ENCODE measurements at places on chromosomes 16 and 17. TPM values are rescaled to one million over a fixed set of nuclear protein-coding genes. Genes with fewer than 3 reads are reported as not detected.

CLEC16A gene
- 19.9 TPM for total RNA-seq

CES5A gene
- total RNA-seq: not detected

KRT32 gene
- total RNA-seq: not detected

CA7 gene
- total RNA-seq: not detected

EVPL gene
- total RNA-seq: 12.5 TPM

TMC5 gene
- total RNA-seq: 0.32 TPM

SLC12A3 gene
- 0.16 TPM for total RNA-seq

NACA2 gene
- total RNA-seq: not detected

SLC13A2 gene
- not detected for total RNA-seq

DNA sequence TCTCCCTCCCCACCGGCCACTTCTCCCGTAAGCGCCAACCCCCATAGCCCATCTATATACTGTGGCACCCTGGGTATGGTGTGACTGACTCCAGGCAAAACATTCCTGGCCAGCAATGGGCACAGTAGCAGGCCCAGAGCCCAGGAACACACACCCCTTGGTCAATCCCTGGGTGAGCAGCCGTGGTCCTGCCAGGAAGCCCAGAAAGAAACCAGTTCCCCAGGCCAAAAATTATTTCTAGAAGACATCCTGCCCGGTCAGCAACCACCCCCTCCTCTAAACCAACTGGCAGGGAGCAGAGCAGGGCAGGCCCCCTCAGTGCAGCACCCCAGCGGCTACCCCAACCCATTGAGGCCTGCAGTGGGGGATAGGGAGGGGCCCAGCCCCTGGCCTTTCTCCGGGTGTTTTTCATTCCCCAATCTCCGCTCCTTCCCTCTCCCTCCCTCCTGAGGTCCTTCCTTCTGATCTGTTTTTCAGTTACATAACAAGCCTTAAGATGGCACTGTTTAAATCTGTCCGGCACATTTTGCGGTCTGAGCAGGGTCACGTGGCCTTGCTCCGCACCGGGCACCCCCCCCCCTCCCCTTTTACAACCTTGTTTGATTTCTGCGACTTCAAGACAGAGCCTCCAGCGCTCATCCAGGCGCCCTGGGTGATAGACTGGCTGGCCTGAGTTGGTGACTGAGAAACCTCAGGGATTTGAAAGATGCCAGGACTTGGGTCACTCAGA, 2.0 kb downstream of the NPTX1 start:
- no peak for DNase-seq

DNA sequence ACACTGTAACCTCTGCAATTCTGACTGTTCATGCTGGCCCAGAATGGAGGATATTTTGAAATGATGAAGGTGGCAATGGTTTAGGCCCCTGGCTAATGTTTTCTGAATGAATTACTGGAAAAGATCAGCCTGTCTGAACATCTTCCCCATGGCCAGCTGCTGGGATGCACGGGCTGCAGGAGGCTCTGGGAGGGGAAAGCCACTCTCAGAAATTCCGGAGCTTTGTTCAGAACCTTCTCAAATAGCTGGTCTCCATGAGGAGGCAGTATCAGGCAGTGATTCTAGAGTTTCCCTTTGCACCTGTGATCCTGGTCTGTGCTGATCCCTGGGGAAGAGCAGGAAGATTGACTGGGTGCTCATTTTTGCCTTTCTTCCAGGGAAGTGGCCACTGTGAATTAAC, 5.0 kb downstream of the SLC6A2 start:
- no peak for DNase-seq

DNA sequence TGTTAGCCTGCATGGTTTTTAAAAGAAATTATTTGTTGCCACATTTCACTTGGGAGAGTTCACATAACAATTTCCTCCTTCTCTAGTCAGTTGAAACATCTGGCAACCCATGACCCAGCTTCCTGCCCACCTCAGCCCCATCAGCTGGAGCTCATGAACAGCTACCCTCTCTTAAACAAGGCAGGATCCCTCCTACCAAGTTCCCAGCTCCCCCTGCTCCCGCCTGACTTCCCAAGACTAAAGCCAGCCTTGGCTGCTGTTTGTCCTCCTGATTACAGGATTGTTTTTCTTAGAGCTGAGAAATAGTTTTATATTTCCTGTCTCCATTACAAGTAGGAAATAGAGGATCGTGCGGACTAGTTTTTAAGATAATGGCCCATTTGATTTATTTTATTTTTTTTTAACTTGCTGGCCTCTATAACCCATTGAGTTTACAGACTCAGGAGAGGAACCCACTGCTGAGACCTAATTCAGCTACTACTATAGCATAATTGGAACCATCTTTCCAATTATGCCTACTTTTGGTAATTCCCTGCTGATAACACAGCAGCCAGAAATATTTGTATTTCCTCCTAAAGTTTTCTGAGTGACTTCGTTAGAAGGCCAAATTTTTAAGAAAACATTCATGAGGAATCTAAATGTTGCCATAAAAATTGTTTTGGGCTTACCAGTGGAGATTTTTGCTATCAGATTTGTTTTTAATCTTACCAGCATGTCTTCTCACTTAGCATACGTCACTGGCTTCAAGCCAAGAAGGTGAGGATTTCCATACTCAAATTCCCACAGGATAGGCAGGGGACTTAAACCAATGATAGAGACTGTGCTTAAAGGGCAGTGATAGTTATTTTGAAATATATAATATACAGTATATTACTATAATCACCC, 90.0 kb downstream of the ELAC2 start:
- DNase-seq: peak; percentile 7

- DNase-seq: no peak
These were observed 16.1 kb upstream of the UBTF start for GRCh38 chr17:44235583-44235936.

DNA sequence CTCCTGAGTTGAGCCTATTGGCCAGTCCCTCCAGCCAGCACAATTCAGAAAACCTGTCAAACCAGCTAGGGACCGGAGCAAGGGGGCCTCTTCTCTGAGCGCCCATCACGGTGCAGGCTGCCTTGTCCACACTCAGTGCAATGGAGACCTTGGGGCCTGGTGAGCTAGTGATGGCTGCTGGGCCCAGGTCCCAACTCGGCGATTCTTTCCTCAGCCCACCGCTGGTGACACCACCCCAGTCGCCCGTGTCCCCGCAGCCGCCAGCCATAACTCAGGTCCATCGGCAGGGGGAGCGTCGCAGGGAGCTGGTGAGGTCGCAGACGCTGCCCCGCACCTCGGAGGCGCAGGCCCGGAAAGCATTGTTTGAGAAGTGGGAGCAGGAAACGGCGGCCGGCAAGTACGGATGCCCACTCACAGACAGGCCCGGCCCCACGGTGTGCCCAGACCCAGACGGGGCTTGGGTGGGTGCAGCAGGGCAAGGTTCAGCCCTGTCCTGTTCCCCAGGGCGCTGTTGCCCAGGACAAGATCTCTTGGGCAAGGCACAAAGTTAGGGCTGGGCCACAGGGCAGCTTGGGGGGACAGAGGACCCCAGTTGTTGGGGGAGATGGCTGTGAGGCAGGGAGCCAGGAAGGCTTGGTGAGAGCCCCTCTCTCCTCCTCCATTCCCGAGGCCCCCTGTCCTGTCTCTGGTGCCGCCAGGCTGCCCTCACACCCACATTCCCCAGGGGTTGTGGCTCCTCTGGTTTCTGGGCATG, 10.8 kb downstream of the SMTNL2 start:
- no peak for DNase-seq

GRCh38 chr17:63641692-63642448, 19.7 kb downstream of the MAP3K3 start:
- DNase-seq: no peak

- no peak for DNase-seq
These were observed 1.9 kb downstream of the PMP22 start for GRCh38 chr17:15263206-15263579.

- no peak for DNase-seq
These were observed 23.6 kb downstream of the BMERB1 start for GRCh38 chr16:15457958-15458357.

GRCh38 chr17:45302649-45303173, 14.1 kb downstream of the MAP3K14 start:
- DNase-seq: no peak

GRCh38 chr17:80970762-80971703, 20.6 kb upstream of the CHMP6 start:
- DNase-seq: no peak

DNA sequence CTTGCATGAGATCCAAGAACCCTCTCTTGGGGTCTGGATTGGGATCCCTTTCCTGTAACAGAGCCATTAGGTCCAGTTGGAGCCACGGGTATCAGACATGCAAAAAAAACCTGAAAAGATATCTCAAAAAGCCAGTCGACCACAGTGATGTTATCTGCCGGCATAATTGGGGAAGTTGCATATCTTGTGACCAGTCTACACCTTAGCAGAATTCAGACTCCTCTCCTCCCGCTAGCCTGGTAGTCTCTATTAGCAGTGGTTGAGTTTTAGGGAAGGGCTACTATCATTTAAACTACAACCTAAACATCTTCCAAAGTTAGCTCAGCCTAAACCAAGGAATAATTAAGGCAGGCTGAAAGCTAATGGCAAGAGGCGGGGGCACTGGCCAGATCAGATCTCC, 16.2 kb upstream of the PSMD7 start:
- no peak for DNase-seq

DNA sequence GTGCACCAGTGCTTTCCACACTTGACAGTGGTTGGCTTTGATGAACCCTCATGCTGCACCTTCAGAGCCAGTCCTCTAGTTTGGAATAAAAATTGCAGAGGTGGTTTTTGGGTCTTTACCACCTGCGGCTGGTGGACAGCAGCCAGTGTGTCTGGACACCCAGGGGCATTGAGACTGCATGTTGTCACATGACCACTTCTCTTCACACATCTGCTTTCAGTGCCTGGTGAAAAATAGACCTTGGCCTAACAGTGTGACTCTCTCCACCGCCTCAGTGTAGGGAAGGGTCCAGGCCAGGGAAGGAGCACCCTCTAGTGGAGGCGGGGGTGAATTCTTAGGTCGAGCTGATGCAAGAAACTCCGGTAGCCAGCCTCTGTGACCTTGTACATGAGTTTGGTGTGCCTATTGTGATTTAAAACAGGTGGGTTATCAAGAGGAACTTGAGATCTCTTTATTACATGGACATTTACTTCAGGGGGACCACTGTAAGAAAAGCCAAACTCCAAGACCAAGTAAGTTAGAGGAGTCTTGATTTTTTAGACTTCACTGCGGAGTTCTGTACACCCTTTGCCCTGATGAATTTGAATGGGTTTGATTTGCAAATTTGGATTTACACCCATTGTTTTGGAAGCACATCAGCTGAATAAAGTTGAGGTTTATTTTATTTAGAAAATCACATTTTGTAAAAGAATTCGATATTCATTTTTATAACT, 17.9 kb downstream of the GOSR2 start:
- DNase-seq: no peak

DNA sequence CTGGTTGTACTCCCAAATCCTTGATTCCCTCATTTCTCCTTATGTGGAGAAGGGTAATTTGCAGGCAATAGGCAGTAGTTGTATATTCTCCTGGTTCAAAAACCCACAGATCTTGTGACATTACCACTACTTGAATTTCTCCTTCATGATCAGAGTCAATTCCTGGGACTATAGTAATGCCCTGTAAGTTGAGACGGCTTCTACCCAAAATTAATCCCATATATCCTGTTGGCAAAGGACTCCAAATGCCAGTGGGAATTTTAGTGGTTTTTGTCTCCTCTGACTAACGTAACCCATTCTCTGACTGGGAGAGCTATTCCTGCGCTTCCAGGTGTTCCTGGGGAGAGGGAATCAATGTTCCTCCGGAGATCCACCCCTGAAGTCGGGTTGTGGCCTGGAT, 11.6 kb upstream of the ZNF689 start:
- DNase-seq: no peak

GRCh38 chr17:81466564-81467472, 45.8 kb downstream of the ACTG1 start:
- no peak for DNase-seq

GRCh38 chr16:73154063-73154870, 106.3 kb upstream of the ZFHX3 start:
- no peak for DNase-seq
